ENCODE measurements at places on chromosomes 6 and 20.

- DNase-seq: no peak
Measured at GRCh38 chr6:145034664-145035063, 700.7 kb downstream of the EPM2A start.

- no peak for DNase-seq
Measured at GRCh38 chr20:12173347-12174012, 255.8 kb downstream of the BTBD3 start.

- no peak for DNase-seq
Measured at GRCh38 chr6:71446470-71446869, 157.9 kb downstream of the OGFRL1 start.

DNA sequence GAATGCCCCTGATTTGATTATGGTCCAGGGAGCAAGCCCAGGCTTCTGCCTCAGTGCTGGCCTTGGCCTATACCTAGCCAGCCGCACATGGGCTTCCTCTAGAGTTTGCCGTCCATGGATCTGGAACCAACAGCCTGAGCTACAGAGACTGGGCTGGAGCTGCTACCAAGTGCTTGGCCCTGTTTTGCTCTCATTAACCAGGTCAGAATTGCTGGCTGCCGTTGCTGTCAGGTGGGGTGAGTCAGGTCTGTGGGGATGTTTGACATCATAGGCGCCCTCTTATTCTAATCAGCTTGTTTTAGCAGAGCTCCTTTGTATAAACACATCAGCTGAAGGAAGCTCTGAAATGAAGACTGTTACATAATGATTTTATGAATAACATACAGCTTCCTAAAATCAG, 83.1 kb upstream of the PHACTR2 start:
- DNase-seq: no peak

DNA sequence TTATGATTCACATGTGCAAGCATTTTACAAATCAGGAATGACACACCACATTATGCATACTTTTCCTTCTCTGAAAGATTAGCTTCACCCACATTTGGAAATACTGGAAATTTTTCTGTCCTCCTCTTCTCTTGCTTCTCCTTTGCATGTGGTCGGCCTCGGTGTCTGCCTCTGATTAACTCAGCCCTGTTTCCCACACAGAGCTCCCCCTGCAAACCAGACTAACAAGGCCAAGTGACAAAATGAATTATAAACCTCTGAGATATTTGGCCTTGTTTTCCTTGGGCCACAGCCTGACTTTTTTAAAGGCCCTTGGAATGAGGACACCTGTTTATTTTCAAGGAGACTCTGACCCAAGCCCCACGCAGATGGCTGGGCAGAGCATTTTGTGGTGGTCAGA, 9.0 kb upstream of the CCN6 start:
- peak; percentile 98 for DNase-seq

- no peak for DNase-seq
Measured at GRCh38 chr6:125129354-125129753, 24.2 kb upstream of the TPD52L1 start.

GRCh38 chr20:46804126-46804525, 90.5 kb upstream of the EYA2 start:
- DNase-seq: no peak

DNA sequence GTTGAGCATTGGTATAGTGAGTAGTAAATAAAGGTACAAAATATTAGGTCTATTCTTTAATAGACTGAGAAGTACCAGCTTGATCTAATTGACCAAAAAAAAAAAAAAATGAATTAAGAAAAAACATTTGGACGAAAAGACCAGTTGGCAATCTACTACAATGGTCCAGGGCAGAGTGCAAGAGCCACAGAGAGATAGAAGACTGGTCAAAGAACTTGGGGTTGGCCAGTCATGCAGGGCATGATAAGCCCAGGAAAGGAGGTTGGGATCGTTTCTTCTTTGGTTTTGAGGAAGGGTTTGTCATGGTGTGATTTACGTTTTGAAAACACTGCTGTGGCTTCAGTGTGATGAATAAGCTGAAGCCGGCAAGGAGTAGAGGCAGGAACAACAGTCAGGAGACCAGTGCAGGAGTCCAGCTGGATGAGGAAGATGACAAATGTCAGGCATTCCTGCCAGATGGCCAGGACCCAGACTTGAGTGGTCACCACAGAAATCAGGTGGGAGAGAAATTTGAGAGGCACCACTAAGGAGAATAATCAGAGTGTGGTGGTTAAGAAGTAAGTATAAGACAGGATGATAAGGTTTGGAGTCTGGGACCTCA, 14.0 kb downstream of the SMLR1 start:
- peak; percentile 24 for DNase-seq

- DNase-seq: no peak
Measured at GRCh38 chr20:61891916-61892649, 173.6 kb downstream of the TAF4 start.

- DNase-seq: no peak
Measured at GRCh38 chr20:32962053-32962452, 42.2 kb downstream of the SUN5 start.

GRCh38 chr6:2763876-2764540, 1.2 kb upstream of the WRNIP1 start:
- DNase-seq: no peak

DNA sequence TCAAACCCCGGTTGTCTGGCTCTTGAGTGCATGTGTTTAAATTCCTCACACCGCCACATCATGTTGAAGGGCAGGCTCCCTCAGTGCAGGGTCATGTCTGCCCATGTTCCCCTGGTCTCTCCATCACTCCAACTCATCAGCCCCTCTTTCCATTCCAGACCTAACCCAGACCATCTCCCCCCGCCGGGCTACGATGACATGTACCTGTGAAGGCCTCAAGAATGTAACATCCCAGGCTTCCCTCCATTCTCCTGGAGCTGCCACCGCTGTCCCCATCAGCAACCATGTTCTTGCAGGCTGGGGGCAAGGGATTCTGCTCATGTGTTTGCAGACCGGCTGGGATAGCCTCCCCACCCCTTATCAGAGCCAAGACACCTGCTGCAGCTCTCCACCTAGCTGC, 19.9 kb downstream of the TMEM74B start:
- DNase-seq: no peak

- DNase-seq: peak; percentile 80
Measured at GRCh38 chr20:53940907-53941545, 129.4 kb downstream of the BCAS1 start.

- no peak for DNase-seq
Measured at GRCh38 chr6:150697515-150697914, 97.8 kb downstream of the PLEKHG1 start.

GRCh38 chr6:157203312-157203744, 120.0 kb downstream of the TMEM242 start:
- DNase-seq: peak; percentile 7

DNA sequence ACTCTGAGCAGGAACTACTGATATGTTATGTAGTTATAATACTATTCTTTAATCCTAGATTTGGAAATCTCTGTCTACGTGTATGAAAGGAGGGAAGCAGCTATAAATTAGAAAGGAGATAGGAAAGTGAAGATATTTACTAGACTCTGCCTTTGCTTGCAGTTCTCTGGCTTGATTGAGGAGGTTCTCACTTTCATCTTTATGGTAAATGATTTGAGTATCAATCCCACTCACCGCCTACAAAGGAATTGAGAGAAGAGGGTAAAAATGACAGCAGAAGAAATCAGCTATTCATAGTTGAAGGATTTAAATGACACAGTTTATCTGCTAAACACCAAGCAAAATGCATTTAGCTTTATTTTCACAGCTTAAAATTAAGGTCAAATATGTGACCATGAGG, 67.3 kb downstream of the FAM229B start:
- DNase-seq: no peak

- peak; percentile 54 for DNase-seq
Measured at GRCh38 chr6:45563041-45563440, 185.3 kb upstream of the SUPT3H start.

DNA sequence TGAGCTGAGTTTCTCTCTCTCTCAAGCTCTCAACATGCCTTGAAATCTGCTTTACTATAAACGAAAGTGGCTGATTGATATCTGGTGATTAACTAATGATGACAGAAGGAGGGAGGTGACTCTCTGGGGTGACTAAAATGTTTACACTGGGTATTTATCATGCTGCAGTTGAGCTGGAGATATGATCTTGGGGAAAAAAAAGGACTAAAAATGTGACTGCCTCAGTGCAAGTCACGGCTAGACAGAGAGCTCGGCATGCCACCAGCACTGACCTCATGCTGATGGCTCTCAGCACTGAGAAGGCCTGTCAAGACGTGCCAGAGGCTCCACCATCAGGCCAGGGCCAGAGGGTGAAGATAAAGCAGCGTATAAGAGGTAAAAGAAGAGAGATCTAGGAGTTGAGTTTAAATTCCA, 103.1 kb upstream of the SPACA1 start:
- DNase-seq: peak; percentile 44

GRCh38 chr6:155228546-155229166, 35.2 kb upstream of the CLDN20 start:
- no peak for DNase-seq

- peak; percentile 51 for DNase-seq
Measured at GRCh38 chr6:144160431-144161005, 10.2 kb downstream of the STX11 start.

- DNase-seq: peak; percentile 68
Measured at GRCh38 chr6:127464881-127465459, 5.8 kb upstream of the KIAA0408 start.

GRCh38 chr20:17759449-17759848, 59.7 kb downstream of the BANF2 start:
- DNase-seq: no peak

- DNase-seq: no peak
Measured at GRCh38 chr6:31368461-31368860, 11.5 kb upstream of the HLA-B start.

- DNase-seq: no peak
Measured at GRCh38 chr6:14880677-14881076, 365.2 kb upstream of the JARID2 start.

GRCh38 chr6:108838101-108838717, 10.0 kb upstream of the ARMC2 start:
- DNase-seq: peak; percentile 40

GRCh38 chr6:151493804-151494234, at the start of gene CCDC170:
TSS of gene CCDC170 (plus strand) at chr6:151494017. CDS start at chr6:151494129, 112 bp downstream.
- peak; percentile 6 for DNase-seq

DNA sequence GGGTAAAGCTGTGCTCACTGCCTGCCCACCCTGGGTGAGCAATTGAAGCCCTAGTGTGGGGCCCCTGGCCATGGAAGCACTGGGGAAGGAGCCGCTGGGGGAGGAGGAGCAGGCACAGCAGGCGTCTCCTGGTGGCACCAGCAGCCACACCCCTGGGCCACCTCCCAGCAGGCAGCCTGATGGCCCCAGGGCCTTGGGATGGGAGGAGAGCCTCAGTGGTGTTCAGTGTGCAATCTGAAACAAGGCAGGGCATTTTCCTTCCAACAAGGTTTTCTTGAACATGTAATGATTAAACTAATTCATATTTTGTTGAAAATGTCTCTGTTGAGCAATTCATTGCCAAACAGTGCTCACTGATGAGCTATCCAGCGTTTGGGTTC, 151.0 kb downstream of the ZDHHC14 start:
- no peak for DNase-seq

DNA sequence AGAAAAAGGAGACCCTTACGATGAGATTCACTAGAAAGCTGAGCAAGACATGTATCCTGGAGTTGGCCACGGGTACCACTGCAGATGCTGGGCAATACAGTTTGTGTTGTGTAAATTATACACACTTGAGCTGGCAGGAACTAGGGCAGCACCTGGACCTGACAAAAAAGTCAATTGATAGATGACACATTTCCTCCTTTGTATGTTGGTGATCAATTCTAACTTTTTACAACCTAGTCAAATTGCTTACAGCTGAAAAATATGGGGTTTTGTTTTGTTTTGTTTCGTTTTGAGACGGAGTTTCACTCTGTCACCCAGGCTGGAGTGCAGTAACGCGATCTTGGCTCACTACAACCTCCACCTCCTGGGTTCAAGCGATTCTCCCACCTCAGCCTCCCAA, 108.9 kb downstream of the UST start:
- DNase-seq: no peak

DNA sequence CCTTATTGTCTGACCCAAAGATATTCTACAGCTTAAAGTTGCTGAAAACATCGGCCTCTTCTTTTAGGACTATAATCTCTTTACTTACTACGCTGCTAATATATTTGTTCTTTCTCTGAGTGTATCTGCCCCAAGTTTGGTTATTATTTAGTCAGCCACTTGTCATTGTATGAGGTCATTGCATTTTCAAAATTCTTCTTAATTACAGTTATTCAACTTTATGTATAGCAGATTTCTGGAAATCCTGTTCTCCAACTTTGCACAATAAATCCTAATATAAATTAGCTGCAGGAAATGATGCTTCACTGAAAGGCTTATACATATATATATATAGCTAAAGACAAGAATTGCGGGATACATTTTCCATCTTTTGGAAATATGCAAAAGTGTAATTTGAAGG, 88.5 kb upstream of the HIVEP1 start:
- DNase-seq: peak; percentile 35

DNA sequence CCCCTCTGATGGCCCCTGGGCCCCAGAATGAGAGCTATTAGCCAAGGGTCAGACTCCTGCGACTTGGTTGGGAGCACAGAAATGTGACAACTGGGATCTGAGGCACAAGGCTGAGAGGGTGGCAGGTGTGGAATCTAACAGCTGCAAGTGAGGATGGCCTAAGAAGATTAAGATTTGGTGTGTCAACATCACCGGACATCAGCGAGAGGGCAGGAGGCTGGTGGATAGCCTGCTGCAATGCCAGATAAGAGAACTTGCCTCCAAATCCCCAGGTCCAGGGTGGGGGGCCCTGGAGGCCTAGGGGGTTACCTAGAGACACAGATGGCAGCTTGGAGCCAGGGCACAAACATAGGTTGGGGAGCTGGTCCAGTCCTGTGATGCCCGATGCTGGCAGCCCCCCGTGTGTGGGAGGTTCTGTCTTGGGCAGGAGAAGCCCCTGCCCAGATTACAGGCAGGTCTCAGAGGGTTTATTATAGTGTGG, 155.8 kb downstream of the GRM4 start:
- no peak for DNase-seq

- DNase-seq: peak; percentile 34
Measured at GRCh38 chr20:62924442-62925075, 1.7 kb downstream of the DIDO1 start.

GRCh38 chr20:41222296-41222695, 85.0 kb downstream of the PLCG1 start:
- no peak for DNase-seq

DNA sequence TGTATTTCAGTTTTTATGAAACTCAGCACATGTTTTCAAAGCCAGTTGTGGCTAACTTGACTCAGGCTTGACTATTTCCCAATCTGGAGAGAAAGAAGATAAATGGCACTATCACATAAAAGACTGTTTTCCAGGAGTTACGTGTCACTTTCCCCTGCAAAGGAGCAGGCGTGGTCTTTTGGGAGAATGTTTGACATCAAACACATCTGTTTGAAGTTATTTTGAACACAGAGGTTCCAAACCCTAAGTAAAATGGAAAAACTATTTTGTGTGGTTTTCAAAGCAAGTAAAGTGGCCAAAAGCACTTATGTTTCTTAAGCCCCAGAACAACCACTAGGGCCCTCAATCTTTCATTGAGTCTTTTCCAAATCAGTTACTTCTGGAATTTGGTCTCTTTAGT, 89.7 kb downstream of the FOXF2 start:
- DNase-seq: peak; percentile 96

- no peak for DNase-seq
Measured at GRCh38 chr20:53731595-53731994, 138.0 kb upstream of the ZNF217 start.

GRCh38 chr6:40914005-40914404, 125.0 kb downstream of the UNC5CL start:
- no peak for DNase-seq
